ENCODE measurements at places on chromosomes 5 and 9.

DNA sequence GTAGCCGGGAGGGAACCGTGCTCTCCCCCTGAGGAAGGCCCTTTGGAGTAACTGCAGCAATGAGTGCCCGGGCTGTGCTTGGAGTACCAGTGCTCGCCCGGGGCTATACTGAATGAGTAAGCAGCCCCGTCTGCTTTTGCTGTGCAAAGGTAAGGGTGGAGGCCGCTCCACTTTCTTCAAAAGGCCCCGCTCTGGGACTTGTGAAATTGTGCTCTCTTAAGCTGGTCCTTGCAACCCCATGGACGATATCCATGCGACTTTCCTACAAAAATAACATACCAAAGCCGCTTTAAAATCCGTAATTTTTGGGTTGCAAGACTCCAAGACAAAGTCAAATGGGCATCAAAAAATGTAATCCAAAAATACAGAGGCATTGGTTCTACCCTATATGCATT is 578 bp upstream of the TNFAIP8 start:
- no peak overlapping the region for H3K4me3 ChIP-seq
- DNase-seq = peak; percentile 98
- no peaks in the 10 kb centered on the region for H3K27me3 ChIP-seq
- H3K4me1 ChIP-seq = peaks cover 7% of the 10 kb centered on the region

- H3K4me3 ChIP-seq = no peak overlapping the region
- no peaks in the 10 kb centered on the region for H3K36me3 ChIP-seq
- H3K27ac ChIP-seq = no peak overlapping the region
- no peak for DNase-seq
- H3K4me1 ChIP-seq = no peaks in the 10 kb centered on the region
Observed at GRCh38 chr5:58787987-58788386, 205.1 kb downstream of the RAB3C start.

- no peaks in the 10 kb centered on the region for H3K36me3 ChIP-seq
- no peak overlapping the region for H3K27ac ChIP-seq
- DNase-seq = no peak
- H3K27me3 ChIP-seq = no peaks in the 10 kb centered on the region
- no peak overlapping the region for H3K4me3 ChIP-seq
Observed at GRCh38 chr9:99085949-99086948, 18.7 kb upstream of the TGFBR1 start.

- H3K27ac ChIP-seq = no peak overlapping the region
- peak; percentile 41 for DNase-seq
- H3K4me3 ChIP-seq = no peak overlapping the region
- peaks cover 2% of the 10 kb centered on the region for H3K4me1 ChIP-seq
Observed at GRCh38 chr9:87542141-87542540, 44.5 kb downstream of the DAPK1 start.

- DNase-seq = peak; percentile 15
- H3K4me1 ChIP-seq = no peaks in the 10 kb centered on the region
- H3K27me3 ChIP-seq = no peaks in the 10 kb centered on the region
- H3K4me3 ChIP-seq = no peak overlapping the region
Observed at GRCh38 chr5:132941331-132941730, 22.1 kb downstream of the AFF4 start.

DNA sequence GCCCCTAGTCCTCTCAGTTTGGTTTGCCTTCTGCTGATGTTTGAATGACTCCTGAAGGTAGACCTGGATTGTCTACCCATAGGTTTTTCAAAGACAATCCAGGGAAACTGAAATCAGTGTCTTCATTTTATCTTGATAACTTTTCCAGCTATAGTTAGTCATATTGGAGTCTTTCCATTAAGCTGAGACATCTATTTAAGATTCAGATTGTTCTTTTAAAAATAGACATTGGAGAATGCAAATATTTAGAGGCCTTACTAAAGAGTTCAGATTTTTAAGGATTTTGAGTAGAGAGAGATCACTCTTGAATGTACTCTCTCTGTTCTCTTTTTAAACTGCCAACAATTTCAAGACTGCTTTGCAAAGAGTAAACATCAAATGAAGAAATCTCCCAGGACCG is 69.1 kb downstream of the GDNF start:
- DNase-seq = no peak
- no peaks in the 10 kb centered on the region for H3K36me3 ChIP-seq
- H3K27ac ChIP-seq = peak overlapping the region; percentile 88
- H3K27me3 ChIP-seq = no peaks in the 10 kb centered on the region
- H3K4me1 ChIP-seq = peaks cover 18% of the 10 kb centered on the region

DNA sequence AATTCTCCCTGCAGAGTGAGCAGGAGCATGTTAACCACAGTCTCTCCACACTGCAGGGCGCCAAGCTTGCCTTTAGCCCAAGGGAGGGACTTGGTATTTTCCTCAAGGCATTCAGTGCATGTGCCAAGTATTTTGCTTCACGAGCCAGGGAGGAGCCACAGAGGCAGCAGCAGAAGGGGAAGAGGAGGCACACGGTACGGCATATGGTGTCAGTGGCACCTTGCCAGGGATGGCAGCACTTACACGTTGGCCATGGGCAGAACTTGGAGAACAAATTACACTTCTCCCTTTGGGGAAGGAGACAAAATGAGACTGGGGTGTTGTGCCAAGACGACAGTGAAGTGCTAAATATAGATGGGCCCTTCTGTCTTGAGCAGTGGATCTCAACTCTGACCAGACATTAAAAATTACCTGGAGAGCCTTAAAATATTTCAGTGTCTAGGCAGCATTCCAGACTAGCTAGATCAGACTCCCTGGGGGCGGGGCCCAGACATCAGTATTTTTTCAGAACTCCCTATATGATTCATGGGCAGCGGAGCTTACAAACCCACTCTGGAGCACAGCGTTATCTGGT is 155.8 kb downstream of the DRD1 start:
- DNase-seq = peak; percentile 94
- H3K27ac ChIP-seq = peak overlapping the region; percentile 89
- no peak overlapping the region for H3K4me3 ChIP-seq

DNA sequence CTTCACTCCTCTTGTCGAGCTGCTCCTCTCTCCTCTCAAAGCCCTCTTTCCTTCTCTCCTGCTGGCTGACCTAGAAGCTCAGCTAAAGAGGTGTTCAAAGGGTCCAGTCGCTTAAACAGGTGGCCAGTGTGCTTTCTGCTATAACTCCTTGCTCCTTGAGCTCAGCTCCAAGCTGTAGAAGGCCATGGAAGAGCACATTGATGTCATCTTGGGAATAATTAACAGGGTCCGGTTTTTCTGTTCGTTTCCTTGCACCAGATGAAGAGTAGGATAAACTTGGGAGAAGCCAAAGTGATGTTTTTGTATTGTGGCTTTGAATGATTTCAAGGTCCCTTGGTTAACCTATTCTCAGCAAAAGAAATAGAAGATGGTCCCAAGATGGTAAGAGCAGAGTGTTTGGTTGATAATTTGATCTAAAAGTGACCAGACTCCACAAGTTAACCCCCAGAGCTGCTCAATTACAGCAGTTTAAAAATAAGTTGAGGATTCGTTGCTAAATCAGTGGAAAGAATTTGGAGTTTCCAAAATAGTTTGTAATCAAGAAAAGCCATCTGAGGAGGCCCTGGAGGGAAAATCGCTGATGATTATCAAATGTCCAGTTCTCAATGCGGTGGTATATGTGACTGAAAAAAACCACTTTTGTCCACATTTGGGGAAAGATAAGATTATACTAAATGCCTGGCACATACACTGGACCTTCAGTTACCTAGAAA is 148.1 kb downstream of the DOCK8 start:
- no peaks in the 10 kb centered on the region for H3K27me3 ChIP-seq
- H3K36me3 ChIP-seq = no peaks in the 10 kb centered on the region
- H3K27ac ChIP-seq = no peak overlapping the region
- DNase-seq = peak; percentile 93
- H3K4me1 ChIP-seq = no peaks in the 10 kb centered on the region
- H3K4me3 ChIP-seq = no peak overlapping the region

DNA sequence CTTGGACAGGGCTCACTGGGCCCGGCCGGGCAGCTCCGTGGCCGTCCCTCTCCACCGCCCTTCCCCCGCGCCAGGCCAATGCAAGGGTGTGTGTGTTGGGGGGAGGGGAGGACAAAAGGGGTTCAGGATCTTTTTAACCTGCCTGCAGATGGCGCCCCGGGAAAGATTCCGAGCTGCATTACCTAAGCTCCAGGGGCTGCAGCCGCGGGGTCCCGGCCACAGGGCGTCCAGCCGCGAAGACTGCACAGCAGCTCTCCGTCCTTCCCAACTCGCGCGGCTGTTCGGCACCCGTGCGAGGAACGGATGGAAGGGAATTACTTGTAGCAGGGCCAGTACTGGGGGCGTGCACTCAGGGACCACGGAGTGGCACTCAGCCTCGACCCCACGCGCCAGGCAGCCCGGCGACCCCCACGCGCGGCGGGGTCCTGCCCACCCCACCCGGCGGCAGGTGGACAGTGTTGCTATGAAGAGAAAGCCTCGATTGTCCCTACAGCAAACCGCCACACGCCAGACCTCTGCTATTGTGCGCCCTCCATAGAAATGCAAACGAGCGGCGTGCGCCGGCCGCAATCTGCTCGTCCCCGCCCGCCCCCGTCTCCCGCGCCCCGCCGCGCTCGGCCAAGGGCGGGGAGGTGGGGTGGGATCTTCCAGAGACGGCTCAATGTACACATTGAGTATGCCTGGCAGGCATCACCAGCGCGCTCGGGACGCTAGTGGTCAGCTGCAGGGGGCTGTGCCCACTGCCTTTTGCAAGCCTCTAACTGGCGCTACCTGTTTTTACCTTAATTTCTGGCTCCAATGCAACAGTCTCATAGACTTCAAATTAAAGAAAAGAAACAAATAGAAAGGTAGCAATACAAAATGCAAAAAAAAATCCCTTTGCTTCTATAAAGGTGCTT is 796 bp upstream of the GADD45G start:
- peak overlapping the region; percentile 75 for H3K4me3 ChIP-seq
- H3K27me3 ChIP-seq = no peaks in the 10 kb centered on the region
- H3K4me1 ChIP-seq = peaks cover 4% of the 10 kb centered on the region
- peak; percentile 28 for DNase-seq
- H3K36me3 ChIP-seq = peaks cover 12% of the 10 kb centered on the region

All from trophoblast cell (in vitro differentiated cells and primary cell).